ENCODE measurements at places on chromosomes 1 and 21. TPM values are rescaled to one million over a fixed set of nuclear protein-coding genes. Genes with fewer than 3 reads are reported as not detected.

SUSD4 gene
- 0.03 TPM for total RNA-seq

DNA sequence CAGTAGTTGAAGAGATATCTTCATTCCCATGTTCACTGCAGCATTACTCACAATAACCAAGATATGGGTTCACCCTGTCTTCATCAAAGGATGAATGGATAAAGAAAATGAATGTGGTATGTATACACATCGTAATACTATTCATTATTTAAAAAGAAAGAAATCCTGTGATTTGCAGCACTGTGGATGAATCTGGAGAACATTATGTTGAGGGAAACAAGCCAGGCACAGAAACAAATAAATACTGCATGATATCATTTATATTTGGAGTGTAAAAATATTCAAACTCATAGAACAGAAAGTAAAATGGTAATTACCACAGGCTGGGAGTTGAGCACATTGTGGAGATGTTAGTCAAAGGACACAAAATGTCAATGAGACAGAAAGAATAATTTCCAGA, 977.2 kb downstream of the AMY1C start:
- no peaks in the 10 kb centered on the region for H3K36me3 ChIP-seq
- no peak for DNase-seq

DNA sequence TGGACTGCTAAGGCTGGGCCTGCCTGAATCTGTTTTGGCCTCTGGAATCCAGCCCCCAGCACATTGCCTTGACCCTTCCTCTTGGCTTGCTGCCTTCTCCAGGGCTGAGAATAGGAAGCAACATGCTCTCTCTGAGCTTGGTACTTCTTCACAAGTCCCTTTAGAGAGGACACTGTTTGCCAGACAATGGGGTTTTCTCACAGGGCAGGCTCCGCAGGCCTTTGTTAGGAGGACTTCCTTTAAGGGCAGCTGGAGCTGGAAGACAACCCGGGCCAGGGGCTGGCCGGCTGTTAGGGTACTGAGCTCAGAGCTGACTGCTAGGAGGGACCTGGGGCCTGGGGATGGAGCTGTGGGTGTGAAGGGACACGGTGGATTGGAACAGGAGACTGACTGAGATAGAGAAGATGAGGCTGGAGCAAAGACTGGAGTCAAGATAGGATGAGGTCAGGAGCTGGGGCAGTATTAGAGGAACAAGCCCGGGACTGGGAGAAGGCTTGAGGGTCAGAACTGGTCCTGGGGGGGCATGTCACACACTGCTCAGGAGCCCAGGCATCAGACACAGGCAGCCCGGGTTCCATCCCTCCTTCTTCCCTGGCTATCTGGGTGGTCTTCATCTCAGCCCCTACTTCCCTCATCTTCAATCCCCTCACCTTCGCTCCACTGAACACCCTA, 5.4 kb upstream of the ALPL start:
- no peak overlapping the region for H3K4me3 ChIP-seq
- H3K27ac ChIP-seq, result no peak overlapping the region
- H3K36me3 ChIP-seq, result no peaks in the 10 kb centered on the region
- no peaks in the 10 kb centered on the region for H3K27me3 ChIP-seq

- H3K36me3 ChIP-seq, result no peaks in the 10 kb centered on the region
- H3K27ac ChIP-seq, result no peak overlapping the region
- H3K27me3 ChIP-seq, result no peaks in the 10 kb centered on the region
- no peak for DNase-seq
Observed at GRCh38 chr1:86866665-86867064, 47.3 kb downstream of the SELENOF start.

- no peaks in the 10 kb centered on the region for H3K36me3 ChIP-seq
- no peak overlapping the region for H3K27ac ChIP-seq
- no peak overlapping the region for H3K4me3 ChIP-seq
- DNase-seq, result no peak
Observed at GRCh38 chr21:38269576-38269936, 12.8 kb downstream of the KCNJ15 start.

DNA sequence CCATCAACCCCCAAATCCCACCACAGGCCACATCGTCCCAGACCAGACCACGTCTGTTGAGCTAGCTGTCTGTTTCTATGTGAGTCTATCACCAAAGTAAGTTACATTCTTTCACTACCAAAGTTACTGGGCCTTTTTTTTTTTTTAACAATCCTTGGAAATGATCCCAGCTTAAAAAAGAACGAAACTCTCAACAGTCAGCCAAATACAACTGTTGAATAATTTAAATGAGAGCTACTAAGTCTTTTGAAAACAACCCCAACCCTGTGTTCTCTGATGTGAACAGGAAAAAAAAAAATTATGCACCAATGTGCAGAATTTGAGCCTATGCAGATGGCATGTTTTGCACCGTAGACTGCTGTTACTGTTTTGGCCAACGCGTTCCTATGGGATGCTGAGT, 134.0 kb upstream of the ETS2 start:
- no peaks in the 10 kb centered on the region for H3K36me3 ChIP-seq
- H3K4me1 ChIP-seq, result no peaks in the 10 kb centered on the region
- H3K27me3 ChIP-seq, result no peaks in the 10 kb centered on the region
- H3K4me3 ChIP-seq, result no peak overlapping the region
- DNase-seq, result no peak

DNA sequence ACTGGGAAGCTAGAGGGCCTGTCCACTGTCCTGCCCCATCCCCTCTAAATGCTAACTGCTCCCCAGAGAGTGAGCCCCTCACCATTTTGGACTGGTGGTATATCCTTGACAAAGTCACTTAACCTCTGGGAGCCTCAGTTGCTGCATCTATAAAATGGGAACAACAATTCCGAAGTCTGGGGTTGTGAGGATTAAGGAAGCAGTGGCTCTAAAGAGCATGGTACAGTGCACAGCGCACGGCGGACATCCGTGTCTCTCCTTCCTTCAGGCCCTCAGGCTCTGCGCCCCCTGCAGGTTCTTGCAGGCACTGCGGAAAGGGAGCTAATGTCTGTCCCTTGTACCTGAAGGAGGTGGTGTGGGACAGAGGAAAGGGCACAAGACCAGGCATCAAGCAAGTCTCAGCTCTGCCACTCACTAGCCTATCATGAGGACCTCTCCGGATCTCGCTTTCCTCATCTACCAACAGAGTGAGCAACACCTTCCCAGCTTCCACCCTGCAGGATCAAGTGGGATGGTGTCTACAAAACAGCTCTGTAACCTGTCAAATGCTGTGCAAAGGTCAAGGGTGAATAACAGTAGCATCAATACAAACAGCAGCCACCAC, 20.1 kb downstream of the ECE1 start:
- H3K27me3 ChIP-seq, result no peaks in the 10 kb centered on the region
- DNase-seq, result peak; percentile 71
- H3K4me1 ChIP-seq, result peaks cover 13% of the 10 kb centered on the region
- H3K4me3 ChIP-seq, result no peak overlapping the region

PLA2G2F gene
- not detected for total RNA-seq

PDE4DIP gene
- 36.5 TPM for total RNA-seq

EFNA3 gene
- total RNA-seq, result 0.21 TPM

DNA sequence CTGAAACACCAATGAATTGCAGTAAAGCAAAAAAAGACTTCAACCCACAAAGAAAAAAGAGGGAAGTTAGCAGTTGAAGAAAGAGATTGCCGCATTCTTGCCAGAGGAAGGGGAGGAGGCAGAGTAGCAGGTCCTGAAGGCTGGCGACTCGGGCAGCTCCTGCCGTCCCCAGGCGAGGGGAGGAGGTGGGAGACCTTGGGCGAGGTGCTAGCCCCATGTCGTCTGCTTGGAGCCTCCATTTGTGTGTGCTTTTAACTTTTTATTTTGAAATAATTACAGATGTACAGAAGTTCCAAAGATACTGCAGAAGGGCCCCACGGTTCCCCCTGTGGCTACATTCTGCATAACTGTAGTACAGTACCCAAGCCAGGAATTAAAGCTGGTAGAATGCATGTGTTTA, 6.7 kb downstream of the TRPM2 start:
- no peak for DNase-seq
- no peak overlapping the region for H3K27ac ChIP-seq
- H3K27me3 ChIP-seq, result no peaks in the 10 kb centered on the region
- no peaks in the 10 kb centered on the region for H3K4me1 ChIP-seq

- H3K27ac ChIP-seq, result no peak overlapping the region
- H3K4me3 ChIP-seq, result no peak overlapping the region
- DNase-seq, result no peak
- H3K27me3 ChIP-seq, result no peaks in the 10 kb centered on the region
- no peaks in the 10 kb centered on the region for H3K36me3 ChIP-seq
Observed at GRCh38 chr1:183304440-183305107, 113.6 kb downstream of the NMNAT2 start.

DNA sequence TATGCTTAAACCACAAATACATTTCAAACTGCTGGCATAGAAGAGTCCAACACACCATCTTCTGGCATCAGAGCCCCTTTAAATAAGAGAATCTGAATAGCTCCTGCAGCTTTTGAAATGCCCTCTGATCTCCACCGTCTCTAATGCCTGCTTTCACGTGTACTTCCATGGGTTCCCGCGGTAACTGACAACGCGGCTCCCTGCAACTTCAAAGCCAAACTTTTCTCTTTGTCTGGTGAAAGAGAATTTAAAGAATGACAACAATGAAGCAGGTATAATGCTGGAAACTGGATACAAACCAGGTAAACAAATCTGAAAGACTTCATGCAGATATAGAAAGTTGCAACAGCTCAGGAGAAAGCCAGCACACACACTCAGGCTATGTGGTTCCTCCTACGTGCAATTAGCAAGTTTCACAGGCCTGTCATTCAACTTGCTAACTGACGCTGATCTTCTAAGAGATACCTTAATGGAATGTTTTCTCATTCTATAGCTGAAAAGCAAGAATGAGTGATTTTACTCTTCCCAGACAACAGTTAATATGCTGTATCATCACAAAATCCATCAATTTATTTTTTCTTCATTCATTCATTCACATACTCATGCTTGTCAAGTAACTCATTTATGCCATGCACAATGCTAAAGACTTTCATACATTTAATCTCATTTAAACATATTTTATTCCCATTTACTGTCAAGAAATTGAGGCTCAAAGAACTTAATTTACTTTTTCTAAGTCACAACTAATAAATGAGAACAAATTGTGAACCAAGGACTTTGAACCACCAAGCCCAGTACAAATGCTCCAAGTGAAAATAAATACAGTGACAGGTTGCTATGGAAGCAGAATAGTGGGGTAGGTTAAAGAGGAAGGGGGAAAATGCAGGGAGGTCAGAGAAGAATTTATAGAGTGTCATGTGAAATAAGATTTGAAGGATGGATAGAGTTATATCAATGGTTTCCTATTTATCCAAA, 202.7 kb upstream of the SNX7 start:
- H3K4me3 ChIP-seq, result no peak overlapping the region
- H3K27ac ChIP-seq, result no peak overlapping the region
- no peak for DNase-seq
- H3K27me3 ChIP-seq, result no peaks in the 10 kb centered on the region
- no peaks in the 10 kb centered on the region for H3K4me1 ChIP-seq

PLEKHN1 gene
- total RNA-seq, result 0.34 TPM

- no peak overlapping the region for H3K27ac ChIP-seq
- peaks cover 14% of the 10 kb centered on the region for H3K4me1 ChIP-seq
- H3K27me3 ChIP-seq, result no peaks in the 10 kb centered on the region
- no peak overlapping the region for H3K4me3 ChIP-seq
- DNase-seq, result no peak
Observed at GRCh38 chr1:9263276-9263855, 28.8 kb downstream of the H6PD start.

GRCh38 chr1:206097381-206097780, 19.8 kb downstream of the AVPR1B start:
- no peak overlapping the region for H3K4me3 ChIP-seq
- H3K4me1 ChIP-seq, result no peaks in the 10 kb centered on the region
- H3K27me3 ChIP-seq, result peaks cover 20% of the 10 kb centered on the region
- no peaks in the 10 kb centered on the region for H3K36me3 ChIP-seq

DNA sequence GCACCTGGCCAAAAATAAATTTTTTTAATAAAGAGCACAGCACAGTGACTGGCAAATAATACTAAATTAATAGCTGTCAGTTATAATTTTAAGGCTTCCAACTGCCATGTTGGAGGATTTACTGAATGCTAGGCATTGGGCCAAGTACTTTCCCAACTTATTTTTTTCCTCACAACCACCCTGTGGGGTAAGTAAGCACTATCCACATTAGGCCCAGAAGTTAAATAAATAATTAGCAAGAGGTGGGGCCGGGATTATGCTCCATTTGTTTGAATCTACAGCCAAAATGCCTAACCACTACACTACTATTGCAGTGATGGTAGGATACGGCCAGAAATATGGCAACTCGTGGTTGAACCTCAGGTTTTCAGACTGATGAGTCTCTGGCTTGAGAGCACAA, 4.6 kb upstream of the TRNAU1AP start:
- no peaks in the 10 kb centered on the region for H3K36me3 ChIP-seq
- DNase-seq, result no peak
- no peaks in the 10 kb centered on the region for H3K27me3 ChIP-seq
- 0 out of 2 replicates have a peak, but pooled peaks cover 3% of the 10 kb centered on the region for H3K4me1 ChIP-seq

DNA sequence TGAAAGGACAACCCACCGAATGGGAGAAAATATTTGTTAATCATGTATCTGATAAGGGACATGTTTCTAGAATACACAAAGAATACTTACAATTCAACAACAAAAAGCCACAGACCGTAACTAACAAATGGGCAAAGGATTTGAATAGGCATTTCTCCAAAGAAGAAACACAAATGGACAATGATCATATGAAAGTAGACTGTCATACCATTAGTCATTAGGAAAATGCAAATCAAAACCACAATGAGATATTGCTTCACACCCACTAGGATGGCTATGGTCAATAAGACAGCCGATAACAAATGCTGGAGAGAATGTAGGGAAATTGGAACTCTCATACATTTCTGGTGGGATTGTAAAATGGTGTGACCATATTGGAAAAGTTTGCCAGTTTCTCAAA, 367.2 kb upstream of the SGIP1 start:
- no peaks in the 10 kb centered on the region for H3K36me3 ChIP-seq
- DNase-seq, result no peak
- H3K27me3 ChIP-seq, result peaks cover 17% of the 10 kb centered on the region
- no peak overlapping the region for H3K27ac ChIP-seq

DNA sequence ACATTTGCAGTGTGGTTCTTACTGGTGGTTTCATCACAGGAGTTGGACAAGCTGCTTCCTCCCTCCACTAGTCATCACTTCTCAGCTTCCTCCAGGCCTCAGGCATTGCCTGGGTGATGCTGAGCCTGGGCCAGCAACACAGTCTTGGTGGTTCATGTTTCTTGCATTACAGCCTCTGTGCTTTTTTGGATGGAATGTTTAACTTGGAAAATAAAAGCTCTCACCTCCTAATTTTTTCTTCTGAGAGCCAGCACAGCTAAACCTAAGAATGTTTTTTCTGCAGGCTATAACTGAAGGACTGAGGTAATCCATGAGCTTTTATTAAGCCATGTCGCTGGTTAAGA, 66.1 kb upstream of the RHOU start:
- no peak overlapping the region for H3K4me3 ChIP-seq
- no peak overlapping the region for H3K27ac ChIP-seq
- no peaks in the 10 kb centered on the region for H3K4me1 ChIP-seq
- H3K36me3 ChIP-seq, result no peaks in the 10 kb centered on the region
- DNase-seq, result peak; percentile 6

DEPDC1 gene
- total RNA-seq, result 49.5 TPM

HOOK1 gene
- not detected for total RNA-seq

CLDN8 gene
- total RNA-seq, result not detected

CELF3 gene
- total RNA-seq, result not detected

GGPS1 gene
- total RNA-seq, result 26.9 TPM

AMPD1 gene
- total RNA-seq, result not detected
